ENCODE measurements at places on chromosomes 13 and 19.

DNA sequence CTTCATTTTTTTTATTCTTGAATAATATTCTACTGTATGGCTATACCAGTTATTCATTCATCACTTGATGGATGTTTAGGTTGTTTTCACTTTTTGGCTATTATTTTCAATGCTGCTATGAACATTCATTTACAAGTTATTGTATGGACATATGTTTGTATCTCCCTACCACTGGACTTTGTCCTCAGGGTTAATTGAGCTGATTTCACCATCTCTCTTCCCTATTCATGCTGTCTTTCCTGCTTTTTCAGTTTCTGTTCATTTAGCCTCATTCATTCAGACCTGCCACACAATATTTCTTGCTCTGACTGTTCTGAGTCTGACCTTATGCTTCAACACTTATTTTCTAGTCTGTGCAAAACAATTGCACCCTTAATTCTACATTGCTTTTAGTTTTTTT, 12.3 kb upstream of the C1QTNF9B start:
- DNase-seq = no peak

DNA sequence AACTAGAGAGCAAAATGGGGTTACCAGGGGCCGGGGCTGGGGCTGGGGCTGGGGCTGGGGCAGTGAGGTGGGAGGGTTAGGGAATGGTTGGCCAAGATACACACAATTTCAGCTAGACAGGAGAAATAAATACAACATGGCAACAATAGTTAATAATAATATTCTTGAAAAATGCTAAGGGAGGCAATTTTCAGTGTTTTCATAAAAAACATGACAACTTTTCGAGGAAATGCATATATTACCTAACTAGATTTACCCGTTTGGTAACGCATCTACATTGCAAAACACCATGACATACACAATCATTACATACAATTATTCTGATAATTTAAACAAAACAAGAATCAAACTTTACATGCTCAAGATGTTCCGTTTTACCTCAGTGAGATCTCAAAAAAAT, 12.2 kb downstream of the RFPL4AL1 start:
- no peak for DNase-seq

GRCh38 chr19:7417671-7418324, 69.1 kb downstream of the ARHGEF18 start:
- no peak for DNase-seq

DNA sequence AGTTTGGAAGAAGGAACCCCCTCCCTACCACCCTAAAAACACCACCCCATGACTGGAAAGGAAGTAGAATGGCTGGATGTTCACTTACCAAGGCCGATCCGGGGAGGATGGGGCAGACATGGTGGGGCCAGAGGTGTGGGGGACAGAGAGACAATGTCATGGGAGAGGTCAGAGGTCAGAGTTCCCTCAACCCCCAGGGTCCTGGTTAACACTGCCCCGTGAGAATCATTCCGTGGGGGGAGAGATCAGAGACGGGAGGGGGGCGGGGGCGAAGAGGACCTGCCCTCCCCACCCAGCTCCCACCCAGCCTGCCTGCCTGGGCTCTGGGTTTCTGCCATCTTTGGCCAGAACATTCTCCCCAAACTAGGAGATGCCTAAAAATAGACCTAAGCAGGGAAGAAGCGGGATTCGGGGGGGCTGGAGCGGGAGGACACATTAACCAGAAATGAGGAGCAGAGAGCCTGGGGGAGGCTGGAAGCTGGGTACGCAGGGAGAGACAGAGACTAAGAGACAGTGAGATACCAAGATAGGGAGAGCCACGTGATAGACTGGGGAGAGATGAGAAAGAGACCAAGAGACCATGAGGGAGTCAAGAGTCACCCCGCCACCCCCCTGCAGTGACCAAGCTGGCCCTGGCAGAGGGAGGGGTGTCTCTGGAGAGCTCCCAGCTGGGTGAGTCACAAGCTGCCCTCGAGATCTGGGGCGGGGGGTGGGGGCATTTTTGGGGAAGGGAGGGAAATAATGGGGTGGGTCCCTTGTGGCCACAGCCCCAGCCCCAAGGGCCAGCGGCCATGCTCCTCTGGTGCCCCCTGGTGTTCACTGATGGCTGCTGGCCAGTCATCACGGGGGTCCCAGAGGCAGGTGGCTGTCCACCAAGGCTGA, 6.1 kb upstream of the KANK2 start:
- DNase-seq = no peak

GRCh38 chr19:20167020-20167644, at the start of gene ZNF486:
Gene ZNF486 (plus strand): TSS chr19:20167214. CDS start chr19:20167331, 117 bp downstream.
- peak; percentile 80 for DNase-seq

DNA sequence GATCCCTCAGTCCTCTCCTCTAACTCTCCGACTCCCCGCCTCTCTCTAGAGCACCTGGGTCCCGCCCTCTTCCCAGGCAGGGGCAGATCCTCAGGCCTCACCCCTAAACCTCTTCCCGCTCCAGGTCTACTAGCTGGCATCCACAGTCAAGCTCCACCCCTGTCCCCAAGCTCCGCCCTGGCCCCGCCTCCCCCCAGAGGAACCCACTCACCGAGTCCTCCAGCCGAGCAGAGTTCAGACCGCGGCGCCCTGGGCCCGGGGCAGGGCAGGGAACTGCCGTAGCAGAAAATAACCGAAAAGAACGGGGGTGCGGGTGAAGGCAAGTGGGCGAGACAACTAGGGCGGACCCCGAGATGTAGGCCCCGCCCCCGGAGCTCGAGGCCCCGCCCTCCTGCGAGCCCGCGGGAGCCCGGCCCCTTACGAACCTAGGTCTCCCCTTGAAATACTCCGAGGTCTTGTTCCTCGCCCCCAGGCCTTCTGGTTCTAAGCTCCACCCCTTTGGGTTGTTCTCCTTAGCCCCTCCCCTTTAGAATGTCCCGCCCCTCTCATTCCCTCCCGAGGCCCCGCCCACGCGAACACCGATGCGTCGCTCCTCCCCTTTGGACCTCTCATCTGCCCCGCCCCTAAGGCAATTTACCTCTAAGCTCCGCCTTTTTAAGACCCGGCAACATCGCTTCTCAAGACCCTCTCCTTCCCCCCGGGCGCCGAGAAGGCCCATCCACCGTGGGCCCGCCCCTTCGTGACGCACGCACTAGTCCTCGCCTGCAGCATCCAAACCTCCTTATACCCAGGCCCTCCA, at the start of gene GGN:
Gene GGN (minus strand): TSS at position 485 of the 799 bp plus-strand sequence. CDS start 773 bp downstream, outside the sequence.
- DNase-seq = peak; percentile 61

- no peak for DNase-seq
Observed at GRCh38 chr13:94140511-94140910, 339.0 kb downstream of the DCT start.

GRCh38 chr13:103222683-103223082, 156.5 kb upstream of the SLC10A2 start:
- DNase-seq = no peak

GRCh38 chr13:109569958-109570711, 216.2 kb downstream of the IRS2 start:
- DNase-seq = peak; percentile 2

DNA sequence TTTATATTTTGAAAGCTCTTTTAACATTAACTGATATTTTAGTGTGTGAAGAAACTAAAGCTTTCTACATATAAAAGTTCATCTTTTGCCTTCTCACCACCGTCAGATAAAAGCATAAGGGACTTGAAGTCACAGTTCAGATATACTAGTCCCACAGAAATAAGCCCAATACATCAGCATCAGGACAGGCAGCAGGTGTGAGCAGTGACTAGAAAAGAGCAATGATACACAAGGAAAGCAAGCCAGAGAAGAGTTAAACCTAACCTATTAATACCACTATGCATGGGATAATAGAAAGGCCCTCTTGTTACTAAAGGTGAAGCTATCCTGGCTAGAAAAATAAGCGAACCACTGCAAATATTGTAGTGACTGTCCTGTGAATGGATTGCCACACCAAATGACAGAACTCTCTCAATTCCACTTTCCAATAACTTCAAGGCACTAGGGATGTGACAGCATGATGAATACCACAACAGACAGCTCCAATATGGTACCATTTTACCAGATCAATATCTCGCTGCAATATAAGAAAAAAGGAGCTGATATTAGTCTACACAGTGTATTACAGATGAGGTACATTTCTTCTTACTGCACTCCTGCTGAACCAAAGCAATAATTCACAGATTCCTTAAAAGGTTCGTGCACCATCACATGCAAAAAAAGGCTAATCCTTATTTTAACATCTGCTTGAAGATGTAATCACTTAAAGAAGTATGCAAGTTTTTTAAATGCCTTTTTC, 114.1 kb downstream of the DACH1 start:
- no peak for DNase-seq
